ENCODE measurements at places on chromosomes 3 and 15.

DNA sequence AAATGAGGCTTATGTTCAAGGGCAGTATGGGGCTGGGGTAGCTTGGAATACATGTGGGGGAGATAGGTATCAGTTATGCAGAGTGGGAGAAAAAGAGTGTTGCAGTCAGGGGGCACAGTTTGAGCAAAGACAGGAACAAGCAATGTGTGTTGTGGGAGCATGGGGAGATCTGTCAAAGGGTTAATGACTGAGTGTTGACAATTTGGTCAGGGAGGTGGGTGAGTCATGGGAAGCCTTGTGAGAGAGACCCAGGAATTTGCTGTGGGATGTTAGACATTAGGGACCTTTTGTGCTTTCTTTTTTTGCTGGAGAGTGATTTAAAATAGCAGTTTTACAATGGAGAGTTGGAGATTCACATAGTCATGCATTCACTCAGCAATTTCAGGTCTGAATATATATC, 221.6 kb upstream of the NR2E3 start:
- peak; percentile 75 for DNase-seq

DNA sequence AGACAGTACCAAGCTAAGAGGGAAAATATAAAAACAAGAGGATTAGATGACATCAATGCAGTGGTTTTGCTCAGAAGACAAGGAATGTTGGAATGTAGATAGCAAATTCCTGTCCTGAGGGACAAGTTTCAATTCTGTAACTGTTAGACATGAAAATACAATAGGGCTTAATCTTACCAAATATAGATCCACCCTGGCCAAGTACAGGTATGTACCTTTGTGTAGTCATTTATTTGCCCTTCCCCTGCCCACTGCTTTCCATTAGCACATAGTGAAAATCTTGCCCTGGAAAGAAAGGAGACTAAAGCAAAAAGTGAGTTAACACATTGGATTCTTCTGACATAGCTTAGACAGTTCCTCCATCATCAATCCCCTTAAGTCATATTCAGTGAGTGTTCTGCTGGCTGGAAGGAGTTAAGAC, 389.0 kb upstream of the THBS1 start:
- DNase-seq = peak; percentile 20

GRCh38 chr3:152321955-152322377, 53.2 kb downstream of the MBNL1 start:
- no peak for DNase-seq

GRCh38 chr3:50441424-50442217, 61.8 kb downstream of the CACNA2D2 start:
- DNase-seq = no peak

DNA sequence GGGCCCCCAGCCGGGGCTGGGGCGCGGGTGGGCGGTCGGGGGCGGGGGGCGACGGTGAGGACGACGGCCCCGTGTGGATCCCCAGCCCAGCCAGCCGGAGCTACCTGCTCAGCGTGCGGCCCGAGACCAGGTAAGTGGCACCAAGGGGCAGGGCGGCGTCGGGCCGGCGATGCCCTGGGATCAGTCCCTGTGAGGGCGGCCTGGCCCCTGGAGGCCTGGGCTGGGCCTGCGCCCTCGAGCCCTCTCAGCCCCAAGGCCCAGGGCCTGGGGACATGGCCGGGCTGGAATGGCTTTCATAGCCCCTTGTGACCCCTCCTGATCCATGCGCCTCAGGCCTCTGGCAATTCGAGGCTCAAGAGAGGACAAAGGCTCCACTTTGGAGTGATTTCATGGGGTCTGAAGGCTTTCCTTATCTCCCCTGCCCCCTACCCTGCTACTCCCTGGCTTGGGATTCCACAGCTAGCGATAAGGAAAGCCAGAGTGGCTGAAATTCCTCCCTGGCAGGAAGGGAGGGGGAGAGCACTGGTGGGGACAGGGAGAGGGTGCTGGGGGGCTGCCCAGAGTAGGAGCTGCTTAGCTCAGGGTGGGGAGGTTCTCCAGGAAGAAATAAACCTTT, 418 bp downstream of the ALPK3 start:
- no peak for DNase-seq

DNA sequence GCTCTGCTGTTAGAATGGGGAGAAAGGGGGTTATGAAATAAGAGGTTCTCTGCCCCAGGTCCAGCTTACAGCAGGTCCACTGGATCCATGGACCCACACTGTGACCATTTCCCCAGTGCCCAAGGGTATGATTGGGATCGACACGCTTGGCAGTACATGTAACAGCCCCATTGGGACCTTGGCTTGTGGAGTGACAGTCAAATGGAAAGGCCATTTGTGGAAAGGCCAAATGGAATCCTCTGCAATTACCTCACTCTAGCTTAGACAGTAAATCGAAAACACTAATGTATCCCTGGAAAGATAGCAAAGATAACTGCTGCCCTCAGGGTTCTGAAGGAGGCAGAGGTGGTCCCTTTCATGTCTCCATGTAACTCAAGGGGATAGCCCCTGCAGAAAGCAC, 109.1 kb downstream of the MINAR1 start:
- DNase-seq = no peak

GRCh38 chr3:27392950-27393679, 23.9 kb upstream of the NEK10 start:
- no peak for DNase-seq
